ENCODE measurements at places on chromosomes 1 and 21. TPM values are rescaled to one million over a fixed set of nuclear protein-coding genes. Genes with fewer than 3 reads are reported as not detected.
A peak's percentile ranks its signal among the peaks of the same experiment; 100 is the strongest.

PRAMEF25 gene
- total RNA-seq, result not detected

- no peak for DNase-seq
Measured at GRCh38 chr1:245915406-245915805, 591.7 kb downstream of the SMYD3 start.

- no peak for DNase-seq
Measured at GRCh38 chr1:112431038-112431437, 35.0 kb downstream of the CTTNBP2NL start.

GRCh38 chr1:56137521-56138505 is 441.6 kb downstream of the PLPP3 start:
- DNase-seq, result no peak

TDRD10 gene
- total RNA-seq, result not detected

GRCh38 chr1:242800521-242800920 is 276.0 kb upstream of the PLD5 start:
- no peak for DNase-seq

- peak; percentile 91 for DNase-seq
Measured at GRCh38 chr1:47478090-47478489, 40.2 kb downstream of the FOXD2 start.
